ENCODE measurements at places on chromosomes 16 and 17. TPM values are rescaled to one million over a fixed set of nuclear protein-coding genes. Genes with fewer than 3 reads are reported as not detected.
A peak's percentile ranks its signal among the peaks of the same experiment; 100 is the strongest.

DNA sequence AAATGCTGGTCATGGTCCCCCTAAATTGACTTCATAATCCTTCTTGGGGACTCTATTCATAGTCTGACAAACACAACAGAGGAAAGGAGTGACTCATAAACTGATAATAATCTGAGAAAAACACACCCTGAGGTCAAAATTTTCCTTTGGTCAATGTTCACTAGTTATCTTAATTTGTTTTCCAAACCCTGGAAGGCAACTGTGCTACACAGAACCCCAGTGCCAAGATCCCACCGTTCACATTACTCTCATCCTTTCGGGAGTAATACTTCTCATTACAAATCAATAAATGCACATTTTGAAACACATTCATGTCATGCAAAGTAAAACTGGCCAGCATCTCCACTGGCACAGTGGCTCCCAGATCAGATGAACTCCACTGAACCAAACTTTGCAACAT is 23.2 kb downstream of the COIL start:
- H3K27ac ChIP-seq = no peak overlapping the region
- no peaks in the 10 kb centered on the region for H3K27me3 ChIP-seq
- no peaks in the 10 kb centered on the region for H3K4me1 ChIP-seq
- H3K4me3 ChIP-seq = no peak overlapping the region
- H3K36me3 ChIP-seq = peaks cover 66% of the 10 kb centered on the region

DNA sequence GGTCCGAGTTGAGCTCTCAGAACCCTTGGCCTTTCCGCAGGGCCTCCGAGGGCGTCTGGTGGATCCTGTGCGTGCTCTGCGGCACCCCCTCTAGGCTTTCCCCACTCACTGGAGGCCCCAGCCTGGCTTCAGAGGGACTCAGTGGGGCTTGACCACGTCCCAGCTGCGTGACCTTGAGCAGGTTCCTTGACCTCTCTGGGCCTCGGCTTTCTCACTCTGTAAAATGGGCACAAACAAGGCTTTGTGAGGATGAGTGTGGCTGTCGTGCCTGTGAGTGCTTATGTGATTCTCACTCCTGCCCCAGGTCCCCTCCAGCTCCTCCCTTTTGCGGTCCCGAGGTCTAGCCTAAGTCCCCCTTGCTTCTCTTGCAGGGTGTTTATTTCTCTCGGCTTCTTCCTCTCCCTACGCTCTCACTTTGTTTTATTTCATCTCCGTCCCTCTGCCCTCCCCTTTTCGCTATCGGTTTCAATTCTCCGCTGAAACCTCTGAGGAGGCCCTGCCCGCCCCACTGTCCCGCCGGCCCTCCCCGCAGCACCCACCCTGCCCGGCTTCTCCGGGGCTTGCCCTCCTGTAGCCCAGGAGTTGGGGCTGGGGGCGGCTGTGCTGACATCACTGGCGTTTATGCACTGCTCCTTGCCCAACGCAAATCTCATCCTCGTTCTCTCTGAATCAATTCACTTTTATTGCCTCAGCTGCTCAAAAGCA is 82.3 kb upstream of the CBX4 start:
- H3K27ac ChIP-seq = no peak overlapping the region
- H3K27me3 ChIP-seq = no peaks in the 10 kb centered on the region
- no peak for DNase-seq
- H3K4me1 ChIP-seq = no peaks in the 10 kb centered on the region
- H3K4me3 ChIP-seq = no peak overlapping the region

GRCh38 chr17:44222112-44222869 is 2.8 kb upstream of the UBTF start:
- peak; percentile 40 for DNase-seq
- peaks cover 5% of the 10 kb centered on the region for H3K4me1 ChIP-seq
- H3K36me3 ChIP-seq = no peaks in the 10 kb centered on the region

DNA sequence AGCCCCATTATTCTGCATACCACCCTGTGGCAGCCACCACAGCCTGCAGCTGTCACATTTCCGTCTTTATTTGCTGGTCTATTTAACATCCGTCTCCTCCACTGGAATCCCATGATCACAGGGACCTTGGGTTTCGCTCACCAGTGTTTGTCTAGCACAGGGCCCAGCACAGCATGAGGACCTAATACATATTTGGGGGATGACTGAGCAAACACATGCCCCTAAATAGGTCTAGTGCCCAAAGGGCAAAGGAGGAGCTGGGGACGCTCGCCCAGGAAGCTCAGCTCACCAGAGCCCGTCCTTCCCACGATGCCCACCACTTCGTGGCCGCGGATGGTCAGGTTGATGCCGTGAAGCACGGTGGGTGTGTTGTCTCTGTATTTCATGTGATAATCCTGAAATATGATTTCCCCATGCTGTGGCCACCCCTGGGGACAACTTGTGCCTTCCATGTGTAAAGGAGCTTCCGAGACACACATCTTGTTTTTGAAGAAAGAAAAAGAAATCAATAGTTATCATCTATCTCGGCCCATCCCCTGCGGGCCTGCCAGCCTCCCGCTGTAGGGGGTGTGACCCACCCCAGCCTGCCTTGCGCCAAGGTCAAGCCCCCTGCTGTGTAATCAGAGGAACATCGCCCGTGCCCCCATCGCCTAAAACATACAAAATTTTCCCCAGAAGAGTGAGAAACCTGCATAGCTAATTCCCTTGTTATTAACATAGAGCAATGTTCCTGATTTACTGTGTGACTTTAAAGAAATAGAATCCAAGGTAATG is 21.0 kb upstream of the ABCC12 start:
- no peak overlapping the region for H3K27ac ChIP-seq
- H3K4me1 ChIP-seq = no peaks in the 10 kb centered on the region
- no peaks in the 10 kb centered on the region for H3K27me3 ChIP-seq
- no peak overlapping the region for H3K4me3 ChIP-seq
- H3K36me3 ChIP-seq = no peaks in the 10 kb centered on the region

DNA sequence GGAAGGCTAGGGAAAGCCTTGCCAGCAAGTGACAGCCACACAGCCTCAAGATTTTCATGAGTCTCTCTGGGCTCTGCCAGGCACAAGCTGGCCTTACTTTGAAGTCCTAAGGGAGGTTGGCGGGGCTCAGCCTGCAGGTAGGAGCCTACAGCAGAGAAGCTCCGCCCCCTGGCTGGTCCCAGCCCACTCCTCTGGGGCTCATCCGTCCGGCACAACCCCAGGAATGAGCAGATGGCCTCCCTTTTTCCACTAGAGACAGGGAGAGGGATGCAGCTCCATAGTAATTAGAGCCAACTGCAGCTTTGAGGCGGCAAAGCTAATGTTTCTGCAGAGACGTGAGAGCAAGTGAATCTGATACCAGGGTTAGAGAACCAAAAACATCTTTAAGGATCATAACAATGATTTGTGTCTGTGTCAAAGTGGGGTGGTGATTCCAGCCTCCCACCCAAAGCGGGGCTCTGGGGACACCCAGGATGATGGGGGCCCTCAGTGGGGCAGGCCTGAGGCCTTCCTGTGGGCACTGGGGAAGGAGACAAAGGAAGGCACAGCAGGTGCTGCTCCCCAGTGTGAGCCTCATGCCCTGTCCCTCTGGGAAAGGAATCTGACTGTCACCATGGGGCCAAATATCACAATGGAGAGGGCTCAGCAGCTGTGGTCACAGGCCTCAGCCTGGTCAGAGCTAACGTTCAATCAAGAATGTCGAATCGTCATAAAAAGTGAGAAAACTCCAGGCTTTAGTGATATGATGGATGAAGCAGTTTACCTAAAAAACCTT is 61.5 kb downstream of the RBFOX3 start:
- DNase-seq = no peak
- H3K27ac ChIP-seq = no peak overlapping the region
- H3K36me3 ChIP-seq = no peaks in the 10 kb centered on the region
- H3K27me3 ChIP-seq = no peaks in the 10 kb centered on the region

GRCh38 chr17:76132574-76133338 is 8.3 kb downstream of the FOXJ1 start:
- DNase-seq = no peak
- no peak overlapping the region for H3K27ac ChIP-seq
- H3K4me1 ChIP-seq = no peaks in the 10 kb centered on the region
- no peak overlapping the region for H3K4me3 ChIP-seq

- H3K4me3 ChIP-seq = no peak overlapping the region
- H3K4me1 ChIP-seq = peaks cover 19% of the 10 kb centered on the region
- no peak overlapping the region for H3K27ac ChIP-seq
- DNase-seq = no peak
- no peaks in the 10 kb centered on the region for H3K36me3 ChIP-seq
These were observed 2.5 kb upstream of the ATP6V0C start for GRCh38 chr16:2511128-2511800.

DNA sequence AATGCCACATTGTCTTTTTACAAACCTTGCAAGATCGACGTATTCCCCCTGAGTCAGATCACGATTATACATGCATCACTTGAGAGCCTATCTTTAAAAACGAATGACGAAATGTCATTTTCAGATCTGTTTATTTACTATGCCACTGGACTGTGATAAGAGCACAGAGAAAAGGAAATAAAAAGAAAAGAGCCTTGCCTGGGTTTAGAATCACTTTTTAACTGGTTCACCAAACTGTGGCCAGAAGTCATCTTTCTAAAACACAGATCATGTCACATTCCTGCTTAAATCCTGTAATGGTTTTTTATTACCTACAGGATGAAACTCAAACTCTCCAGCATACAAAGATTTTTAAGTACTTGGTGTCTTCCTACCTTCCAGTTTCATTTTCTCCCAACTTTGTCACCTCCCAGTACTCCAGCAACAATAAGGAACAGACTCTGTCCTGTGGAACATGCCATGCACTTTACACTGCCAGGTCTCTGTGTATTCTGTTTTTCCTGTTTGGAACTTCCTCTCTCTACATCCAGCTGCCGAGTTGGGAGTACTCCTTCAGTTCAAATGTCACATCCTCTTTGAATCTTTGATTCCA is 91.5 kb downstream of the SNX11 start:
- no peak overlapping the region for H3K4me3 ChIP-seq
- no peaks in the 10 kb centered on the region for H3K36me3 ChIP-seq
- peaks cover 15% of the 10 kb centered on the region for H3K4me1 ChIP-seq
- no peaks in the 10 kb centered on the region for H3K27me3 ChIP-seq
- DNase-seq = no peak
- no peak overlapping the region for H3K27ac ChIP-seq

DNA sequence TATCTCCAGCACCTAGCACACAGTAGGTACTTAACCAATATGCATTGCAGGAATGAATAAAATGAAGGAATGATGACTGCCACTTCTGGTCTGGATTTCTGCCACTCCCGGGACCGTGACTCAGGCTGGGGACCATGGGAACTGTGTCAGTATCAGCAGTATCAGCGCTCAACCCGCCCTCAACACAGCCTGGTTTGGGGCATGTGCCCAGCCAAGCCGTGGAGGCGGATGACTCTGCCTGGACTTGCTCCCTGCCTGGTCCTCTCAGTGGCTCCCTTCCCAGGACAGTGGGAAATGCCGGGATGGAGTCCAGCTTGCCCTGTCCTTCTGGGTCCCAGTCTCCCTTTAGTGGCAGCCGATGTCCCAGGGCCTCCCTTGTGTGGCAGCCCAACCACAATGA is 55.1 kb downstream of the SRCIN1 start:
- H3K4me1 ChIP-seq = no peaks in the 10 kb centered on the region
- no peaks in the 10 kb centered on the region for H3K27me3 ChIP-seq
- no peak overlapping the region for H3K27ac ChIP-seq
- H3K36me3 ChIP-seq = no peaks in the 10 kb centered on the region
- H3K4me3 ChIP-seq = no peak overlapping the region

DNA sequence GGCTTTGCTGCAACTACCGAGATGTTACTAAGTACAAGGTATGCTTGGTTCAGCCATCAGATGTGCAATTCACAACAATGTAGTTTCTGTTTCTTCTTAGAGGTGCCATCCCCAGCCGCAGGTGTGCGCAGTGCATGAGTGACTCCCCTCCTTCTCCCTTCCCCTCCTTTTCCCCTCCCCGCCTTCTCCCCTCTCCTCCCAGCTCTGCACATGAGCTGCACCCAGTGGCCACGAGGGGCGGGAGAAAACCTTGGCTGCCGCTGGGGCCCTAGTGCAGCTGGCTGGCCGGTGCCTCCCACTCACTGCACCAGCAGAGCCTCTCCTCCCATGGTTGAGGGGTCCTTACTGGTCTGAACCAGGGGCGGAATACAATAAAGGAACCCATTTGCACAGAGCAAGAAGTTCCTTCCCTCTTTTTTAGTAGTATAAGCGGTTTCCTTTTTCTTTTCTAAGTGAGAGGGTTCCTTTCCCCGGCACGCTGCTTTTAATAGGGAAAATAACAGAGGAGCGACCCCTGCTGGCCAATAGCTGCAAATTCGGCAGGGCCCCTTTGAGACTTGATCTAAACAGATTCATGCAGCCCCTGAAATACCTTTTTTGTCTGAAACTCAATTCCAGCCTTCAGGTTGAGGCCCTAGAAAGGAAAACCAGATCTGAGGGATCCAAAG is 7.8 kb upstream of the CCL15 start:
- H3K27me3 ChIP-seq = no peaks in the 10 kb centered on the region
- no peak overlapping the region for H3K27ac ChIP-seq
- no peak overlapping the region for H3K4me3 ChIP-seq
- peaks cover 9% of the 10 kb centered on the region for H3K4me1 ChIP-seq
- DNase-seq = no peak

DNA sequence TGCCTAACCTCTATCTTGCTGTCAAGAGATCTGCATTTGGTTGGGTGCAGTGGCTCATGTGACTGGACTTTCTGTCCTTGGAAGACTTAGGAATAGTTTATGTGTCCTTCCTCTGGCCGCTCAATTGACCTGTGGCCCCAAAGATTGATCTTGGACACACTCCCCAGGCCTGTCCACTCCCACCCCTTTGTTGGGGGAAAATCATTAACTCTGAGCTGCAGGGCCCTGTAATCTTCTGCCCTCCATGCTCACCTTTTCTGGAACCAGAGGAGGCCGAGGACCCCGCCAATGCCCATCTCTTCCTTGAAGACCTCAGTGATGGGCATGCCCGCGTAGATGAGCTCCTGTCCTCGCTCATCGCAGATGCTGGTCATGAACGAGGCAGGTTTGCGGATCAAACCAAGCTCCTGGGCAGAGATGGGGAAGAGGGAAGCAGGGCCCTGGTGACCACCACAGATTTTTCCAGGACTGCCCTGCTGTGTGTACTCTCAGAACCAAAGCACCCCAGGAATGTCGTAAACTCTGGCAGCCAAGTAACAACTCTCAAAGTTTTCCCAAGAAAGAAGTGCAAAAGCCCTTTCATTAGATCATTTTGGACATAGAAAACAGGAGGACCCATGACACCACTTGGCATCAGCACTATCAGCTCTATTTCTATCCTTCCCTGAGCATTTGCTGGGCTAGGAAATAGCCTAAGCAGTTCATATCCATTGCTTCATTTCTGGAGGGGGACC is 8.5 kb upstream of the KLHL11 start:
- no peaks in the 10 kb centered on the region for H3K27me3 ChIP-seq
- no peak overlapping the region for H3K27ac ChIP-seq
- no peaks in the 10 kb centered on the region for H3K4me1 ChIP-seq
- no peak overlapping the region for H3K4me3 ChIP-seq

Gene VPS35L
- 45.1 TPM for total RNA-seq

Gene TUBG2
- 19.9 TPM for total RNA-seq

Gene SLC5A2
- 3.7 TPM for total RNA-seq

Gene GRIN2A
- not detected for total RNA-seq

Gene WDR90
- 13.9 TPM for total RNA-seq

Gene TBC1D3H
- total RNA-seq = not detected

Measured in naive thymus-derived CD4-positive, alpha-beta T cell (primary cell).